ENCODE measurements at places on chromosomes 11 and 22. TPM values are rescaled to one million over a fixed set of nuclear protein-coding genes. Genes with fewer than 3 reads are reported as not detected.

VSIG10L2 gene
- not detected for total RNA-seq

CD248 gene
- 22.9 TPM for total RNA-seq

PRR5L gene
- total RNA-seq = 17.5 TPM

ART1 gene
- total RNA-seq = 0.31 TPM
